ENCODE measurements at places on chromosomes 13 and 19.

DNA sequence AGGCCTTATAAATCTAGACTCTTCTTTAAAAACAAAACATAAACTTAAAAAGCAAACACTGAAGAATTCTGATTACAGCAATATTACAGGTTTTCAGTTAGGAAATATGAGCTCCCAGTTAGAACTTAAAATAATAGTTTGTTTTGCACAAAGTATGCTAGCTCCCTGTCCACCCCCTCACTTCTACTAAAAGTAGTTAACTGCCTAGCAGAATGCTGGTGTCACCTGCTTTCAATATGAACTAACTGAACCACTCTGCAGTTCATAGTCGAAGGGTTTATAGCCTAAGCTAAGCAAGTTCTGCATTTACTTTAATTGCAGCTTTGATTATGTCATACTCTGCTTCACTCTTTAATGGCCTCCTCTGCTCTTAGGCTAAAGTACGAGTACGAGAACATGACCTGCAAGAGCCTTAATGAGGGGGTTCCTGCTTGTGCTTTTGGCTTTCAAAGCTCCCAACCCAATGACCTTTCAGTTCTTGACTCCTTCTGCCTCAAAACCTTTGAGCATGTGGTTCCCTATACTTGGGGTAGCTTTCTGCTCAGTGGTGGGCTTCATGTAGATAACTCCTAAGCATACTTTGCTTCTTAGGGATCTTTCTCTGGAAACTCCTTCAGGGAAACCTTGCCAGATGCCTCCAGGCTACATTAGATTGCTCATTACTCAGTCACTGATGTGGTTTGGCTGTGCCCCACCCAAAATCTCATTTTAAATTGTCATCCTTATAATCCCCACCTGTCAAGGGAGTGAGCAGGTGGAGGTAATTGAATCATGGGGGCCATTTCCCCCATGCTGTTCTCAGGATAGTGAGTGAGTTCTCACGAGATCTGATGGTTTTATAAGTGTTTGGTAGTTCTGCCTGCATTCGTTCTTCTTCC, 278.9 kb upstream of the ARGLU1 start:
- DNase-seq: no peak

DNA sequence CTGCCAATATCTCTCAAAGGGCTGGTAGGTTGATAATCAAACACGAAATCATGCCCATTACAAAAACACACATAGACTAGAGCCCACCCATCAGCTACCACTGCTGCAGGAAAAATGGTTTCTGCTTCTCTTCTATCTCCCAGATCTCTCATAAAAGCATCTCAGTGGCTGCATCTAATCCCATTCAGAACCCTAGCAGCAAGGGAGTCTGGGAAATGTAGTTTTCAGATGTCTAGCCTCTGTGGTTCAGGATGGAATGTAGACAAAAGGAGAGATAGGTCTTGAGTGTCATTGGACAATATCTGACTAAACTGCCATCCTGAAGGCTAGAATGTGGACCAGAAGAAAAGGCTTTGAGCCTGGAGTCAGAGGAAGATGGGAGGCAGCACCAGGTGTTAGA, 32.1 kb downstream of the RDH8 start:
- DNase-seq: no peak

DNA sequence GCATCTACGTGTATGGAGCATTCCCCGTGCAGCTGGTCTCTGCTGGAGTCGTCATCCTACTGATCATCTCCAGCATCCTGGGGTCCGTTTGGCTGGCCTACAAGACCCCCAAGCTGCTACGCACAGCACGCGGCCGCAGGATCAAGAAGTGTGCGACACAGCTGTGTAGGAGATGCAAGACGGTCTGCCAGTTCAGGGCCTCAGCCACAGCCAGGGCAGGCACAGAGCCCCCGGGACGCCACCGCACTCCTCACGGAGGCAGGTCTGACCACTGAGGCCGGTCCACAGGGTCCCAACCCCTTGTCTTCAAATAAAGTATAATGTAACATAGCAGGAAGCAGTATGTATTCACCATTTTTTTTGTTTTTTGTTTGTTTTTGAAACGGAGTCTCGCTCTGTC, 6.1 kb downstream of the PRR22 start:
- DNase-seq: no peak

GRCh38 chr19:53546758-53547513, 9.0 kb downstream of the ZNF331 start:
- no peak for DNase-seq

DNA sequence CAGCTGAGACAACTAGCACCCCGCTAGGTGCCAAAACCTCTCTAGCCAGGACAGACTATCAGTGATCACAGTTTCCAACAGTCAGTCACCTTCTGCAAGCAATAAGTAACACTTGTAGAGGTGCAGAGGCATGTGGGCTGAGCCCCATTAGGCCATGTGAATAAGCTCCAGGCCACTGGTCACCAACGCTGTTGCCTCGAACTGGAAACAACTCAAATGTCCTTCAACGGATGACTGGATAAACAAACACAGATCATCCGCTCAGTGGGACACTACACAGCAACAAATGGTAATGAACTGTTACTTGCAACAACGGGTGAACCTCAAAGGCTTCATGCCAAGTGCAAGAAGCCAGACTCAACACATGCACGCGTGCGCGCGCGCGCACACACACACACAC, 27.5 kb upstream of the TMEM160 start:
- no peak for DNase-seq

- no peak for DNase-seq
These were observed 4.0 kb upstream of the ZNF8 start for GRCh38 chr19:58274771-58275201.

DNA sequence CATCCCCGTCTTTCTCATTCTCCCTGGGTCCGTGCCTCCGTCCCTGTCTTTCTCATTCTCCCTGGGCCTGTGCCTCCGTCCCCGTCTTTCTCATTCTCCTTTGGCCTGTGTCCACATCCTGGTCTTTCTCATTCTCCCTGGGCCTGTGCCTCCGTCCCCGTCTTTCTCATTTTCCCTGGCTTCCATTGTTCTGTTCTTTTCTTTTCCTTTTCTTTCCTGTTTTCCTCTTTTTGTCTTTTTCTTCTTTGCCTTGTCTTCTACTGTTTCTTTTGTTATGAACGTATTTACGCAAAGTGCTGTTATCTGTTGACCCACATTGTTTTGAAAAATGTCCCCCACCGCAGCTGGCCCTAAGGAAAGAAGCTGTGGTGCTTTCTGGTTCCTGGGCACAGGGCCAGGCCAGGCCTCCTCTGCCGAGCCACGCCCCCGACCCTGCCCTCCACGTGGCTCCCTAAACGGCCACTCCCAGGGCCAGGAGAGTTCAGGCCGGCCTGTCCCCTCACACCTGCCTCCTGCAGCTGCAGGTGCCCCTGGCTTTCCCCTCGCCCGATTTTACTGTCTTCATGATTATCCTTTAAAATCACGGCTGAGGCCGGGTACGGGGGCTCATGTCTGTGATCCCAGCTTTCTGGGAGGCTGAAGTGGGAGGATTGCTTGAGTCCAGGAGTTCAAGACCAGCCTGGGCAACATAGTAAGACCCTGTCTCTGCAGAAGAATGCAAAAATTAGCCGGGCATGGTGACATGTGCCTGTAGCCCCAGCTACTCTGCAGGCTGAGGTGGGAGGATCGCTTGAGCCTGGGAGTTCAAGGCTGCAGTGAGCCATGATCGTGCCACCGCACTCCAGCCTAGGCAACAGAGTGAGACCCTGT, 14.0 kb upstream of the TMPRSS9 start:
- DNase-seq: no peak

DNA sequence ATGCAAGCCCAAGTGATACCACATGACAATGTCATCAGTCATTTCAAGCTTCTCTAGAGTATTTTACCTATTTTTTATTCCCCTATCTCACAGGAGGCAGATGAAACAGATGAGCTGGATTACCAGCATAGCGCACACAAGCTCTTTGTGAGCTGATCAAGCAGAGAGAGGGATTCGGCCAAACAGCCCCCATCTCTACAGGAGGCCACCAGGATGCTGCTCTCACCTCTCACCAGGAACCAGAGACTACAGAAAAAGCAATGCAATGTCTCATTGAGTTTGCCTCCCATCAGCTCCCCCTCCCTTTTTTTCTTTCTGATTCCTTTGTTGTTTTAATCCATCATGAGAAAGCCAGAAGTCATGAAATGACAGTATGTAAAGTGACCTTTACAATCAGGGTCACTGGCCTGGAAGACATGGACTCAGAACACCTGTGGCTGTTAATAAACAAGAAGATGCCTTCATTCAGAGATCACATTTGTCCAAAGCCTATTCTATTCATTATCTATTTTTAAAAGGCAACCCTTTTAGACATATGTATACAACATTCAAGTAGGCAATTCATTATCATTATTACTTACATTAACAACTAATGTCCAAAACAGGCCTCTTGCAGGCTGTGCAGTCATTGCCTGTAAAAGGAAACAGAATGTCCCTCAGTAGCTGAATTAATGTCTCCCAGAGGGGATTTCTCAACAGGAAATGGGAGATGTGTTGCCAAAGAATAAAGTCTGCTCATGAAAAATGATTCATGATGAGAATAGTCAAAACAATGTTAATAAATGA, 656.6 kb downstream of the TBC1D4 start:
- no peak for DNase-seq

GRCh38 chr19:40089462-40089861, 1.3 kb downstream of the ZNF780A start:
- DNase-seq: peak; percentile 19

- no peak for DNase-seq
These were observed 56.2 kb downstream of the ARHGAP35 start for GRCh38 chr19:46917002-46917401.

DNA sequence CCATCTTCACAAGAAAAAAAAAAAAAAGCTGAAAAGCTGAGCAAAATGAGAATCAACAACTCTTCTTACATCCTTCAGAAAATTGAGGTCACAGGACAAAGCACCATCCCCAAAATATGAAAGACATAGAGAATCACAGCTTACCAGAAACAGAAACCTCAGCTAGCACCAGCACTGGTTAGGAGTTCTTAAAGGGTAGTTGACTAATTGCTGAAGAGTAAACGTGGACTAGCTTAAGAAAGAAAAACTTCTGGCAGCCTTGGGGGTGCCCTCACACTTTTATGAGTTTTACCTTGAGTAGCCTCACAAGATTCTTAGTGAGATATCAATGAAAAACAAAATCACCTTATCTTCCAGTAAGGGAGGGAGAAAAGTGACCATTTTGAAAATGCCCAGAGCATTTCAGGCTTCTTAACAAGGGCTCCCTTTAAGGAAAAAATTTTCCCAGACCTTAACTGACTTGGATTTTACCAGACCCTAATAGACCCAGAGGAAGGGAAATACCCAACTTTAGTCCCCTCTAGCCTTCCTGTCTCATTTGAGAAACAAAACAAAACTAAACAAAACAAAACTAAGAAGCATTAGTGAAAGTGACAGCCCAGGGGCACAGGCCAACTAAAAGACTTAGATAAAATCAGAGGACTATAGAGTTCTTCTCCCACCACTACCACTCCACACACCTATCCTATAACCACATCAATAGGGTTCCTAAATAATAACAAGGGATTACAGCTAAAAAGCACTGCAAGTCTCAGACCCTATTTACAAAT, 888.6 kb downstream of the DIAPH3 start:
- DNase-seq: no peak

DNA sequence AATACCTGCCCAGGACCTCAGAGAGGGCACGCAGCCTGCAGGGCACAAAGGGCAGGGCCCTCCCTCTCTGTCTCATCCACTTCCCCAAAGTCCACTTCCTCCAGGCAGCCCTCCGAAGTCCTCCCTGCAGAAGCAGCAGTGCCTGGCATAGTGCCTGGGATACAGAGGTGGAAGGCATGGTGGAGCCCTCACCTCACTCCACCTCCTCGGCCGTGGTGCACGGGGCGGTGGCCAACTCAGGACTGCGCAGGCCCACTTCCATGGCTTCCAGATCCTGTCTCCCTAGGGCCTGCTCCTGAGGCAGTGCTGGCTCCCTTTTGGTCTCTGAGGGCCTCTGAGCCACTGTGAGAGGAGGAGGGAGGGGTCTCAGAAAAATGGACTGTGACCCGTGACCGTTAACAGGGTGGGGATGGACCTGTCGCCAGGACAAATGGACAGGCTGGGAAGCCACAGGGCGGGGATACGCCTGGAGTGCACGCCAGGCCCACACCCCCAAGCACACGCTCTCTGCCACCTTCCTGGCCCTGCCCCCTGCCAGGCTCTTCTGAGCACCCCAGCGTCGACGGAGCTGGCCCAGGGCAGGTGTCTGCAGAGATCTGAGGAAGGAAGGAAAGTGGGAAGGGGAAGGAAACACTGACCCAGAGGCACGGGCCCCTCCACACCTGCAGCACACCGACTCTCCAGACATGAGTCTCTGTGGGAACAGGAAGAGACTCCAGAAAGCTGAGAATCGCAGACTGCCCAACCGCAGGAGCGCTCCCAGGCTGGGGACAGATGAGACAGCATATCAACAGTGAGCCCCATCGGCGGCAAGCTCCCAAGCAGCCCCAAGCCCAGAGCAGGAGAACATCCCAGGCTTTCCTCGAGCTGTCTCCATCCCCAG, 8.4 kb downstream of the REXO1 start:
- DNase-seq: no peak

Data from CD4-positive, alpha-beta T cell treated with Interleukin-12 subunit alpha and Interleukin-12 subunit beta, for 1 hour (primary cell).